ENCODE measurements at places on chromosomes 12 and 14.
A peak's percentile ranks its signal among the peaks of the same experiment; 100 is the strongest.

DNA sequence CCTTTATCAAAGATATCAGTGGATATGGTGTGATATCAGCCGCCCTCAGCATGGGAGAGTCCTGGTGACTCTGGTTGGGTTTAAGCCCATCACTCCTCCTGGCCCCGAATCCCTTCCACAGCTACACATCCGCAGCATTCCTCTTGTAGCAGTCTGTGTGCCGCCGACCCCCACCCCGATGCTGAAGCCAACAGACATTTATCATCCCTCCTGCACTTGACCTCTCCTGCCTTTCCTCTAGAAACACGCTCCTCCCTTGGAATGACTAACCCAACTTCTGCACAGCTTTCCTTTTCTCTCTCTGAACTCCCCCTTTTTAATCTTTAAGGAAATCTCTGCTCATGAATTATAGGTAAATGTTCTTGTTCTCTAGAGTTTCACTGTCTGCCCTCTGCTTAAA, 250.9 kb upstream of the FOXN3 start:
- no peak for DNase-seq
- H3K4me1 ChIP-seq = no peaks in the 10 kb centered on the region
- H3K36me3 ChIP-seq = no peaks in the 10 kb centered on the region

DNA sequence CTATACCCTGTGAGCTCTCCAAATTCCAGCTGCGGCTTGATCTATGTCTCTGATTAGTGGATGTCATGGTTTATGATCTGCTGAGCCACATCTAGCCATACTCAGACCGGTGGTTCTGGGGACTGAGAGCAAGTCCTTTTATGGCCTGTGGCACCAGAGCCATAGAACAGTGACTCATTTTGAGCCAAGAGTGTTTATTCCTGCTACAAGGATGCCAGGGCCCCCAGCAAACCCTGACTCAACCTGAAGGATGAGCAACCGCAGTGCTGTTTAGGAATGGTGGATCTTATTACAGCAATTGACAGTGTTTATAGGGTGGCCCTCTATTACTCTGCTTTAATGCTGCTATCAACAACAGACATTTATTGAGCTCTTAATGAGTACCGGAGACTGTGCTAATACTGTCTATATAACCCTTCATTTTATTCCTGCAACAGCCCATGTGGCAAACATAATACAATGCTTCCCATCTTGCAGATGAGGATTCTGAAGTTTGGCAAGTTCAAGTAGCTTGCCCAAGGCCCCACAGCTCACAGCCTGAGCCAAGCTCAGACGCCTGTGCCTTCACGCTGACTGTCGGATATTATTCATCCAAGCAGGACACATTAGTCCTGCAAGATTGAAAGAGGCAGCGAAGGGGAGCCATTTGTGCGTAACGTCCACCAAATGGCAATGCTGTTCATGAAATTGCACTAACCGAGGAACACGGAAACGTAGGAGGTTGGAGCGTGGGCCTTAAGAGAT, 273.6 kb upstream of the PWP1 start:
- DNase-seq = no peak
- H3K4me1 ChIP-seq = peaks cover 8% of the 10 kb centered on the region
- no peaks in the 10 kb centered on the region for H3K27me3 ChIP-seq
- no peaks in the 10 kb centered on the region for H3K36me3 ChIP-seq
- H3K27ac ChIP-seq = no peak overlapping the region
- H3K4me3 ChIP-seq = no peak overlapping the region

DNA sequence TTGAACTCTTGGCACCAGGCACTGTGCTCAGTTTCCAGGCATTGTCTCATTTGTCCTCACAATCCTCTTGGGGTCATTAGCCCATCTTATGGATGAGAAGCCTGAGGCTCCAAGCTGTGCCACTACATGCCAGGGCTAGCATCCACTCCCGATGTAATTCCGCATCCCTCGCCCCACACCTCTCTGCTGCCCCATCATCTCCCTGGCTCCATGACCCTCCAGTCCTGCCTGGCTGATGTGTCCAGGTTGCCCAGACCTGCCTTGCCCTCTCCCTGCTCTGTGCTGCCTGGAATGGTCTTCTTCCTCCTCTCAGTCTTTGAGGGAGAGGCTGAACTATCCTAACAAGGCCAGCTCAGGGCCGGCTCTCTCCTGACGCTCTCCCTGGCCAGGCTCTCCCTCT, 27.5 kb downstream of the PIGH start:
- no peak for DNase-seq
- no peak overlapping the region for H3K4me3 ChIP-seq
- H3K27ac ChIP-seq = no peak overlapping the region

DNA sequence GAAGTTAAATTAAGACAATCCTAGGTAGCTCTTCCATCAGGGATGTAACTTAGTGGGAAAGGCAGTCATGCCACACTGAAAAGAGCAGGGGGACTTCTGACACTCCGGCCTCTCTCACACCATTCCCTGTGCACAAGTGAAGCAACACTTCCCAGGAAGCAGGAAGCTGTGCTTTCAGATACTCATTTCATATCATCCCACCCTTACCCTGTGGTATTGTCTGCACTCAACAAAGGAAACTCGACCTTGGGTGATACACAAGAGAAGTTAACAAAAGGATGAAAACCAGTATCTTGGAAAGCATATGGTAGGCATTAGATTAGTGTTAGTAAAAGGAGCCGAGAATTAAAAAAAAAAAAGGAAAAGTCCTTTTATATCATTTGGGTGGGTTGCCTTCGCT, 61.3 kb upstream of the MDM1 start:
- no peak overlapping the region for H3K27ac ChIP-seq
- H3K4me3 ChIP-seq = no peak overlapping the region
- no peak for DNase-seq
- no peaks in the 10 kb centered on the region for H3K4me1 ChIP-seq

DNA sequence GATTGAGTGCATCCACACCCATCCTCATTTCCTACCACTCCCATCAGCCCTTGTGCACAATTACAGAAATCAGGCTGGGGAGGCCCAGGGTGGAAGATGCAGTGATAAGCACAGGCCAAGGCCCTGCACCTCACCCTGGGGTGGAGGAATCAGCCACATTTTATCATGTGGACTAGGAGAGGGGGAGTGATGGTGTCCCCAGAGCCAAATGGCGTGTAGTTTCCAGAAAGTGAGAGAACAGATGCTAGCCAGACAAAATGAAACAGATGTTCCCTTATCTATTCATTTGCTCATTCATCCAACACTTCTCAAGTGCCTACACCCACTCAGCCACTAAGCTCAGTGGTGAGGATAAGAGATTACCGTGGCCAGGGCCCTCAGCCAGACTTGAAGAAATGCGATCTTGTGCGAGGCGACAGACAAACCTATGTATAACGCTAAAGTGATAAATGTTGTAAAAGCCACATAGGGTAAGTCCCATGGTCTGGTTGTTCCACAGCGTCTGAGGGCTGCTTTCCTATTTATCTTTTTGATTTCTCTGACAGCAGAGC, 93.6 kb downstream of the STAB2 start:
- no peaks in the 10 kb centered on the region for H3K36me3 ChIP-seq
- DNase-seq = no peak
- H3K4me3 ChIP-seq = no peak overlapping the region
- no peaks in the 10 kb centered on the region for H3K4me1 ChIP-seq
- H3K27ac ChIP-seq = no peak overlapping the region

DNA sequence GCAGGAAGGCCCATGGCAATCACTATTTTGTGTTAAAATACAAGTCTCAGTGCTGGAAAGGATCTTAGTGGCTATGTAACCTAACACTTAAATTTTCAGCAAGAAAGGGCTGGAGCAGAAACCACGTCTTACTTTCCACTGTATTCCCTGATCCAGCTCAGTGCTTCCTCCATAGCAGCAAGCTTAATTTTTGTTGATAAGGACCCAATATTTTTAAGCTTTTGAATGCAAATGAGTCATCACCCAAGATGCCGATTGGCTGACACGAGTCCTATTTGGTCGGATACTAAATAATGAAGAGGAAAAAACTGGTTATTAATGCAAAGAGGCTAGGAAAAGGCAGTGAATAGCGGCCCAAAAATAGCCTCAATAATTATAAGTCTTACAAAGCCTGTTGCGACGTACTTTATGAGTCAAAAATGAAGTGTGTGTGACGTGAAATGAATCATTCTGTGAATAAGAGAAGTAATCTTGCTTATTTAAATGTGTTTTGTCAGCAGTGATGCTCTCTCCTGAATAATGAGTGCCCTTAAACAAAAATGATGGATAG, 46.9 kb upstream of the IGF1 start:
- no peaks in the 10 kb centered on the region for H3K4me1 ChIP-seq
- no peaks in the 10 kb centered on the region for H3K36me3 ChIP-seq
- no peaks in the 10 kb centered on the region for H3K27me3 ChIP-seq
- DNase-seq = no peak
- H3K27ac ChIP-seq = no peak overlapping the region

DNA sequence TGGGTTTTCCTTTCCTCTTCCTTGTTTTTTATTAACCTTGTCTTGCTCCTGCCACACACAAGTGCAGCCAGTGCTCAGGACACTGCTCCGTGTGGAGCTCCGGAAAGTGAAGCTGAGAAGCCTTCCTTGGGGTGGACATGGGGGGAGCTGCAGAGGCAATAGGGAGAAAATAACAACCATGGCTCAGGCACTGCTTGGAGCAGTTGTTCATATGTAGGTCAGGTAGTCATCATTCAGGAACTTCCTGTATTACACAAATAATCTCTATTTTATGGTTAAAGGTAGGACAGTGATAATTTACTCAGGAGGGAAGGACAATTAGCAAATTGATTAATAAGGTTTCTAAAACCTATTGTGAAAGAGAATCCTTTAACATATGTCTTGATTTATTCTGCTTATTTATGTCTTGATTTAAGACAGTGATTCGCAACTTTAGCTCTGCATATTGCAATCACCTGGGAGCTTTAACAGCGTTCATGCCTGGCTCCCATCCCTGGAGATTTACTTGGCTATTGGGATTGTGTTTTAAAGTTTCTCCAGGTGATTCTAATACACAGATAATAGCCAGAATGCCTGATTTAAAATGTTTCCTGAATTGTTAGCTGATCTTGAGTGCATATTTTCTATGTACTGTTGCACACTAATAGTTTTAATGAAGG, 92.1 kb downstream of the ETV6 start:
- no peak overlapping the region for H3K4me3 ChIP-seq
- no peaks in the 10 kb centered on the region for H3K27me3 ChIP-seq
- H3K27ac ChIP-seq = no peak overlapping the region
- H3K4me1 ChIP-seq = no peaks in the 10 kb centered on the region

DNA sequence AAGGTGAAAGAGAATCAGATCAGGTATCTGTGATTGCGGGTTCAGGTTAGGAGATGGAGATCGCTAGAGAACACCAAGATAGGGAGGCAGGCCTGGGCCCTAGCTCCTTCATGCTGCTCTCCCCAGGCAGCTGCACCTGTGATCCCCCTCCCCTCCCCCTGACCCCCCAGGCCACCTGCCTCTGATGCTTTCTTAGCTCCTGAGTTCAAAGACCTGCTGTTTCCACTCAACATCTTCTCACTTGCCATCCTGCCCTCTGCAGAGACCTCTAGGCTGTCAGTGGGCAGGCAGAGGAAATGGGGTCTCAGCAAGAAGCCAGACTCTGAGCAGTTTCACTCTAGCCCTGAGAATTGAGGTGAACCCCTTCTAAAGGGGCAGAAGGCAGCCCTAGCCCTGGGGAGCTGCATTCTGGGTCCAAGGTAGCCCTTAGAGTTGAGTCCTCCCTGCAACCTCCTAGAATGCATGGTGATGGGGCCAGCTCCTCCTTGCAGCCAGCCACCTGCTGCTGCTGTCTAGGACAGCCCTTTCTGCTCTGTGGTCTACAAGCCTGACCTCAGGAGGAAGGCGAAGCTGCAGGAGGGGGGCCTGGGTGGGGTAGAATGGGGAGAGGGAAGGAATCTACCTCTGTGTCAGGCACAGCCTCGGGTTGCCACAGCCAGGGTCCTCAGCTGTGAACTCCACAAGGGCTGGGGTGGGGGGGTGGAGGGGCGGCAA, 6.4 kb upstream of the SLC48A1 start:
- H3K36me3 ChIP-seq = no peaks in the 10 kb centered on the region
- H3K27ac ChIP-seq = no peak overlapping the region
- DNase-seq = no peak
- no peaks in the 10 kb centered on the region for H3K27me3 ChIP-seq
- no peaks in the 10 kb centered on the region for H3K4me1 ChIP-seq

DNA sequence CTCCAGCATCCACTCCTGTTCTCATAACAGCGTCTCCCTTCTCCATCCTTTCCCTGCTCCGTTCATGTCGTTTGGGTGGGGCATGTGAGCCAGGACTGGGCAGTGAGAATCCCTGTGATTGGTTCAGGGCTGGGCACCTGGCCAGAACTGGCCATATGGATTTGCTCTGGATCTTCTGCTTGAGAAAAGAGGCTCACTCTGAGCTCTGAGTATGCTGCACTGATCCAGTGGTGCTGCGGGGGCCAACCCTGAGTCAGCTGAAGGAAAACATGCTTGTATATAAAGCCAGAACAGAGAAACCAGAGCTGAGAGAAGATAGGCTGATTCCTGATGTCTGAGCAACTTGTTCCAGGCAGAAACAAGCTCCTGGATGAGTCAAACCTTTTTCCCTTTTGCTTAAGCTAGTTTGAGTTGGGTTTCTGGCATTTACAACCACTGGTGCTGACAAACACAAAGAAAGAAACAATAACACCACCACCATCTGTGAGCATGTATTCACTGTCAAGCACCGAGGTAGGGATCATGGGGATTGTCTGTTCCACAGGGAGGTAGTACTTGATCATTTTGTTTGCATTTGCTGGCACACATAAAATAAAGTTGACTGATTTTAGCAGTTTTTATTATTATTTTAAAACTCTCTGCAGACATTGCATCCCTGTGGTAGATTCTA, 14.0 kb upstream of the HPD start:
- no peak overlapping the region for H3K27ac ChIP-seq
- no peak for DNase-seq
- no peaks in the 10 kb centered on the region for H3K27me3 ChIP-seq
- no peaks in the 10 kb centered on the region for H3K4me1 ChIP-seq

GRCh38 chr12:51591016-51591901, at the start of gene SCN8A:
TSS of gene SCN8A (plus strand) at chr12:51591233. CDS start at chr12:51662818, 71,585 bp downstream.
- no peak within 1 kb of the TSS for H3K27ac ChIP-seq
- no peaks in the 10 kb centered on the region for H3K4me1 ChIP-seq
- peak; percentile 51 for DNase-seq
- H3K27me3 ChIP-seq = no peaks in the 10 kb centered on the region
- H3K4me3 ChIP-seq = peak within 1 kb of the TSS; percentile 69
